ENCODE measurements at places on chromosomes 16 and 17.

GRCh38 chr17:65918916-65919315 is 273.0 kb downstream of the CEP112 start:
- DNase-seq: no peak

DNA sequence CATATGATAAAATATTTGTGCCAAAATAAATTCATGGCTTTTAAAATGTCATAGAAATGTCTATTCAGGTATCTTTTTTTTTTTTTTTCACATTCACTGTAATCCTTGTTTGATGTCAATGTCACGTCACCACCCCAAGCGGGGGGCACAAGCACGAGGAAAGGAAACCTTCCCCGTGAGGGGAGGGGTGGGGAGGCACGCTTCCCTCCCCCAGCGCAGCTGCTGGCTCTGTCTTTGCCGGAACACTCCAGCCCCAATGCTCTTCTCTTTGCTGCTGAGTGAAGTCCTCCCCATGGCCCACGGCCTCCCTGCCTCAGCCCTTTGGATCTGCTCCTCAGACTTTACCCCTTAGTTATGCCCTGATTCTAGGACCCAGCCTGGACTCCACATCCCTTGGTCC is 1.5 kb downstream of the SLC35G3 start:
- peak; percentile 76 for DNase-seq

DNA sequence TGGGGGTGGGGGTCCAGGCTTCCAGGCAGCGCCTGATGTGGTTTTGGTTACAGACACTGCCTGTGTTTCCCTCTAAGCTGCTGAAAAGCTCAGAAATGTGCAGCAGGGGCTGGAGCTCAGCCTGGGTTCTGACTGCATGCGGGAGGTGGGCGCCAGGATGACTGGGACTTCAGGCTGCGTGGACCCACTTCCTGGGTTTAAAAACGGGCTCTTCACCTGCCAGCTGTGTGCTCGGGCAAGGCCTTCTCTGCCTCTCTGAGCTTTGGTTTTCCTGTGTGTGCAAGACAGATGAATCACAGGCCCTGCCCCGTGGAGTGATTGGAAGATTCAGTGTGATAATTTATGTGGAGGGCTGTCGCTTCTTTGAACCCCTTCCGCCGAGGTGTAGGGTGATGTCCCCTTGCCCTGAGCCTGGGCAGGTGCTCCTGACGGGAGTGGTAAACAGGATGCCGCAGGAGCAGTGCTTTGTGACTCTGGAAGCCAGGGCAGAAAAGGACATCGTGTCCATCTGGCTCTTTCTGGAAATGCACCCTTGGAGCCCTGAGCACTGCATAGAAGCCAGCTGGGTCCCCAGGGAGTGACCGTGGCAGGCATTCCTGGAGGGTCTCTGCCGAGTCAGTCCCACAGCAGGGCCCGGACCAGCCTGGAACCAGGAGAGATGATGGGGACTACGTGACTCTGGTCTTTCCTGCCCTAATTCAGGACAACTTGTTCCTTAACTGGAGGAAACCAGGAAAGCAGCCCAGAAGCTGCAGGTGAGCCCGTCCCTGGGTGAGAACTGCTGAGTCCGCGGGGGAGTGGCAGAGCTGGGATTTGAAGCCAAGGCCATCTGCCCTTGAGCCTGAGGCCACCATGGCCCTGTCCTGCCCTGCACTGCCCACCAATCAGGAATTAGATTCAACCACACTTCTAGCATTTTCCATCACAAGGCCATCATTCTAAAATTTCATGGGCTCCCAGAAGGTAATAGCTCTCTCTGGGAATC is 28.5 kb upstream of the SLC7A5 start:
- DNase-seq: peak; percentile 29

GRCh38 chr17:41519501-41520224 is 973 bp upstream of the KRT15 start:
- no peak for DNase-seq

GRCh38 chr17:52678211-52678610 is 519.7 kb upstream of the CA10 start:
- no peak for DNase-seq

- DNase-seq: no peak
Observed at GRCh38 chr17:34261568-34262337, 6.7 kb downstream of the CCL2 start.

DNA sequence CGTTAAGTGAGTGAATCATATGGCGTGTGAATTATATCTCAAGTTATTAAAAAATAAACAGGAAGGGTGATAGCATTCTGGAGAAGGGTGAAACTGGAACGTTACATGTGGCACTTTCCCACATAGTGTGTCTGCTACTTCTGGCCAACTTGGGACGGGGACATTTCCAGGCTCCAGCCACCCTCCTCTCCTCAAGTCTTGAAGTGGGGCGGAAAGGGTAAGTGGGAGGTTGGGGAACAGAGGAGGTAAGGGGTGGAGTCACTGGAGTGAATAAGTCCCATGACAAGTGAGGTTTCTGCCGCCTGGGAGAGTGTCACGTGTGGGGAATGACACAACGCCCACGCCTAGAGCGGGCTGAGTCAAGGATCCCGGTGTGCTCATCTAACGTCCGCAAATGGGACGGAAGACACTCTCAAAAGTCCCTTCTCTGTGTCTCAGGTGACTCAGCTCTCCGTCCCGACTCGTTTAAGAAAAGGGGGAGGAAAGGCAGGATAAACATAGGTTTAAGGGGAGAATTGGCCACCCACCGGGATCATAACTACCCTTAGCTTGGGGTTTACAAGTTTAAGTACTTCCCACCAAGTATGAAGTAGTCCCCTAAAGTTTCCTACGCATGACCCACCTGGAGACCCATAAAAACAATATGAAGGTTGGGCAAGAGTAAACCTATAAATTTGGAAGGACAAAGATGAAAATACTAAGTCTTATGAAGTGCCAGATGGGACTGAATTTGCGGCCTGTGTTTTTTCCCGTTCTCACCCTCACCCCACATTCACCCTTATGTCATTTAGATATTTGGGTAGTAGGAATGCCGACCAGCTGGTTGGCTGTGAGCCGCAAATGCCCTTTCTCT is 1.2 kb upstream of the SPAG9 start:
- DNase-seq: peak; percentile 61

GRCh38 chr17:31388770-31389656 is 2.5 kb upstream of the RAB11FIP4 start:
- DNase-seq: peak; percentile 21

DNA sequence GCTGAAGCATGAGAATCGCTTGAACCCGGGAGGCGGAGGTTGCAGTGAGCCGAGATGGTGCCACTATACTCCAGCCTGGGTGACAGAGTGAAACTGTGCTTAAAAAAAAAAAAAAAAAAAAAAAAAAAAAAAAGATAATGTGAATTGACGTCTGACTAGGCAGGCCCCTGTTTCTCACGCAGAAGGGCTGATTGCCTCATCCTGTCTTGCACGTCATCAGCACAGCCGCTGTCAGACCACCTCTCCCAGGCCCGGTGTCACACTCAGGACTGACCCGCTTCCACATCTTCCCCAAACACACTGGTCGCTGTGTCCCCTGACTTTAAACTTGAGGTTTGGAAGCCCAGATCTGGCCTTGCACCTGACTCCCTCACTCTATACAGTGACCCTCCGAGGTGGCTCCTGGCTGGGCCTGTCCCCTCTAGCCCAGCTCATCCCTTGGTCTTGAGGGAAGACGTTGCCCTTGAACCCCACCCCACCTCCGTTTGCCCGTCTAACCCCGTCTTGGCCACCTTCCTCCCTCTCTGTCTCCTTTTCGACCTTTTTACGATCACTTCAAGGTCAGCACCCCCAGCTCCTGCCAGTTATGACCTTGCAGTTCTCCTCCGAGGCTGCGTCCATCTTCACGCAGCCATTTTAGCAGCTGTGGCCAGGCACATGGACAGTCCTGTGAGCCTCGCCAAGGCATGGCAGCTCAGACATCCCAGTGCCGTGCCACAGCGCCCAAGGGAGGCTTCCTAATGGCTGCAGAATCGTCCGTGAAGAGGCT is 149.9 kb upstream of the PLCG2 start:
- no peak for DNase-seq

GRCh38 chr17:59425085-59425931 is 93.9 kb downstream of the YPEL2 start:
- DNase-seq: no peak

- no peak for DNase-seq
Observed at GRCh38 chr16:29837841-29838240, 17.6 kb downstream of the MVP start.

GRCh38 chr16:75089486-75090202 is 26.9 kb downstream of the LDHD start:
- DNase-seq: no peak

DNA sequence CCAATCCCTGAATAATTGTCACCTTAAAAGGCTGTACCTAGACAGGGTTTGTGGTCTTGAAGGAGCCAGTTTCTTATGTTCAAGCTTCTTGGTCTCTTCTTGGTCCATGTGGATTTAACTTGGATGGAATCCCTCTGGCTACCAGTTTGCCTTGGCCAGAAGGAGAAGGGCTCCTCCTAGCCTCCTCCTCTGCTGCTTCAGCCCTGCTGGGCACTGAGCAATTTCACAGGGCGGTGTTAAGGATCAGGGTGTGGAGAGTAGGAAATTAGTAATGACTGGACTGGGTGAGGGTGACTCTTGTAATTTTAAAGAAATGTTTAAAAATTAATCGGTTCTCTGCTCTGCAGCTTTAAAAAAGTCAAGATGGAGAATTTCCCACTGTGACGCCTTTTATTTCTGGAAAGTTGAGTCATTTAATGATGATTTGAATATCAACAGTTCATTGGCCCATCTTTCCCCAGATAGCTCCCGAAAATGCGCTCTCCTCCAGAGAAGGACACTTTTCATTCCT is 96.4 kb downstream of the MSI2 start:
- DNase-seq: no peak

GRCh38 chr17:15931394-15931793 is 13.5 kb upstream of the ADORA2B start:
- no peak for DNase-seq

- no peak for DNase-seq
Observed at GRCh38 chr17:68534695-68535088, 22.5 kb downstream of the PRKAR1A start.

DNA sequence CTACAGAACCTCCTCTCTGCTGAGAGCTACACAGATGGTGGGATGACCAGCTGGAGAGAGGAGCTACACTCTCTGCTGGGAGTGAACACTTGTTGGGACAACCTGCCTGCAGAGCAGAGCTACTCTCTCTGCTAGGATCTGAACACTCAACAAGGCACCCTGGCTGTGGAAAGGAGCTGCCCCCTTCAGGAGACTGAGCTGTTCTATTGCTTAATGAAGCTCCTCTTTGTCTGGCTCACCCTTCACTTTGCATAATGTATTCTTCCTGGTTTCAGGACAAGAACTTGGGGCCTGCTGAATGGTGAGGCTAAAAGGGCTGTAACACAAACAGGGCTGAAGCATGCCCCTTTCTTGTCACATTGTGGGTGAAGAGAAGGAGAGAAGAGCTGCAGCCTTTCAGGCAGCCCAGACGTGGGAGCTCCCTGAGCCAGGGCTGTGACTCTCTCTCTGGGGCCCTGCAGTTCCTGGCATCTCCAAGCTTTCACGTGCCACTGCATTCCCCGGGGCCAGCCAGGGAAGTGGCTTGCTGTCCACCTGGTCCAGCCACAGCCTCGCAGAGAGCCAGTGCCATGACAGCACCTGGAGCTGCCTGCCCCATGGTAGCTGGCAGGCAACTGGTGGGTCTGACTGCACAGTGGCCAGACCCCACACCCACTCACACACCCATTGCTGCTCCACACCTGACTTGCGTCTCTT is 272.8 kb upstream of the KCNJ16 start:
- no peak for DNase-seq

DNA sequence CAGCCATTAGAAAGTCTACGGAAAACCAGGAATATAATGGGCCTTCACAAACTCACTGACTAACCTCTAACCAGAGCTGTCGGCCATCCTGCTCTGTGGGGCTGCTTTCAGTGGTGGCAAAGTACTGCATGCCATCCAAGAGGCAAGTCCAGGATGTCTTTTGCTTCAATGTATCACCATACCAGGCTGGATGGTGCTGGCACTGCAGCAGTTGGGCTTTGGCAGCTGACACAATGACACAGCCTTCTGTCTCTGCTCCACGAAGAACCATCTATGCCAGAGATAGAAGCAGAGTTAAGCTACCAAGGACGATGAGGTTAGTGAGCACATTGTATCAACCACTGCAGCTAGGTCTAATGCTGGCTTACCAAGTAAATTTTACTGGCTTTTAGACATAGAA is 9.7 kb upstream of the RSKR start:
- DNase-seq: no peak

GRCh38 chr17:59428916-59429485 is 97.5 kb downstream of the YPEL2 start:
- DNase-seq: no peak

DNA sequence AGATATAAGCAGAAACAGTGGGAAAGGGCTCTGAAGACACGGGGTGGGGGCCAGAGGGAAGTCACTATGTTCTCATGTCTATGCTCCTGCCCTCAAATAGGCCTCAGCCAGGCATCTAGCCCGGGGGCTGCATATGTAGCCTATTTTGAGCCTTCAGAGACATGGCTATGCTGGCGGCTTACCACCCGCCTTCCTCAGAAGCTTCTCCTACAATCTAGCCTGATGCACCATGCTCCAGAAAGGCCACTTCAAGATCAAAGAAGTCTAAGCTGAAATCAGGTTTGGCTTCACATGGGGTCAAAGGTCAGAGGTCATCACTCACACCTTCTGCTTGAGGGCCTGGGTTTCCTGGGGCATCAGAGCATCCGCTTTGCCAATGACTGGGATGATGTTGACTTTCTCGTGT is 1.6 kb downstream of the SEPTIN1 start:
- DNase-seq: no peak

- no peak for DNase-seq
Observed at GRCh38 chr17:73066148-73066884, 26.2 kb downstream of the SLC39A11 start.

DNA sequence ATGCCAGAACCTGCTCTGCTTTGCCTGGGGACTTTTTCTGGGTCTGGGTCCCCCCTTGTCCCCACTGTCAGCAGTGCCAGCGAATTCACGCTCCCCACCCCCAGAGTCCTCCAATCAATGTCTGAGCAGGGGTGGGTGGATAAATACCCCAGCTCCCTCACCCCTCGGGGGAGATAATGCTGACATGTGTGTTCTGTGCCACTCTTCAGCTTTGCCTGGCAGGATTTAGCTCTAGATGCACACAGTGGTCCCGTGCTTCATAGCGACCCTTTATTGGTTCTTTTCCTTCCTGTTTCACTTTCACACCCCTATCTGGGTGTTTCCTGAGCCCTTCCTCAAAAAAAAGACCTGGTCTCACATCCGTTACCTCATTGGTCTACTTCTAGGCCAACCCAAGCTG is 277.0 kb downstream of the NPIPA8 start:
- DNase-seq: no peak

DNA sequence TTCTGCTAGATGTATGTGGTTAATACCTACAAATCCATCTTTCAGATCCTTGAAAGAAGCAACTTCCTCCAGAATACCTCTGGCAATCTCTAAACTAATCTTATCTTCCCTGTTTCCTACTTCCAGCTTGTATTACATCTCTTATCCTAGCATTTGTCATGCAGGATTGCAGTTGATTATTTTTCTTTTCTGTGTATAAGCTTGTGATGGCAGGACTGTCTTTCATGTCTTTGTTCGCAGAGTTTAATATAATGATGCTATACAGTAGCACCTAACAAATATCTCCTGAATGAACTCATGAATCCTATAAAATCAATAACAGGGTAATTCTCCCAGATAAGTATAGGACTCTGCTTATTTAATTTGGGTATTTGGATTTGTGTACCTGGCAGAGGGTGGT is 12.2 kb upstream of the UBE2G1 start:
- DNase-seq: no peak
